ENCODE measurements at places on chromosomes 1 and 21.

DNA sequence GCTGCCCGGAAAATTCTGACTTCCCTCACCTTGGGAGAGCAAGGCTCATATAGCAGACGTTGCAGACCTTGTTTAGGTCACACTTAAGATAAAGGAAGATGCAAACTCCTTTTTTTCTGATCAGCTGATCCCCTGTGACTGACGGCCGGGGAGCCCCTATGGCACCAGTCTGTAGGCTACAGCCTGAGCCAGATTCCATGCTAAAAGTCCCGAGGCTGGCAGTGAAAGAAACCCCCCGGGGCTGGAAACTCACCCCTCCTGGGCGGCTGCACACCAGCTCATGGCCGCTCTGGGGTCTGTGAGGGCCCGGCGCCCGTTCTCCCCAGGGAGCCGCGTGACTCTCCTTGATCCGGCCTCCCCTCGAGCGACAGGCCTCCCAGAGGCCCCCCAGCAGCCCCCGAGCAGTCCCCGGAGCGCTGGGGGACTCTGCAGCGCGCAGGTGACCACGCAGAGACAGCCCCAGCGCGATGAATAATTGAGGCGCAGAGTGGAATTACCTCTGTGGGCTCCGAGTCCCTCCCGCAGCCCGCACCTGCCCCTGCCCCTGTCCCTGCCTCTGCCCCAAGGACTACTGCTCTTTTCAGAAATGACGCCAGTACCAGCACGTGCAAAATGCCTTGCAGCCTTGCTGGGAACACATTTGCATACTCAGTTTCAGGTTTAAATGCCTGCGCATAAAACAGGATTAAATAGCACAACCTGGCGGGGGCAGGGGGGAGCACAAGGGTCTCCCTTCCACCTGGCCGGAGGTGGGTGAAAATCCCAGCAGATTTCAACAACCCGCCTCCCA lies 62.6 kb upstream of the CLDN14 start:
- DNase-seq: no peak

GRCh38 chr1:201434266-201434665 lies 12.7 kb upstream of the TNNI1 start:
- DNase-seq: no peak

GRCh38 chr1:183932412-183932811 lies 105.1 kb downstream of the COLGALT2 start:
- DNase-seq: no peak

GRCh38 chr1:159854116-159854692 lies 8.3 kb downstream of the VSIG8 start:
- no peak for DNase-seq

GRCh38 chr1:19057784-19058475 lies 101.5 kb upstream of the IFFO2 start:
- no peak for DNase-seq

GRCh38 chr1:59379371-59379728 lies 82.5 kb downstream of the FGGY start:
- DNase-seq: no peak

DNA sequence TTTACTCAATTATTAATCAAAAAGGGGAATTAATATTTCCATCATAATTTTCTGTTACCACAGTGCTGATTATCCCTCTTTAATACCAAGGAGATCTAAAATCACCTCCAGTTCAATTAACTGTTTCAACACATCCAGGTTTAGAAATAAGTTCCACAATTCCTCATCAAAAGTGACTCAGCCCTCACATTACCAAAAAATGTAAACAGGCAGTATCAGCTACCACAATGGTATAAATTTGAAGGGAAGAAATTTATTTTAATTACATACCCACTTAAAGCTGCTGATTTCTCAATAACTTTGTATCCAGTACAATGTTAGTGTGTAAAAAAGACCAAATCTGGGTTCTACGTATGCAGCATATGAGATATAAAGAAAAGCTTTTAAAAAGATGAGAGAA lies 51.9 kb downstream of the EIF4G3 start:
- DNase-seq: no peak

DNA sequence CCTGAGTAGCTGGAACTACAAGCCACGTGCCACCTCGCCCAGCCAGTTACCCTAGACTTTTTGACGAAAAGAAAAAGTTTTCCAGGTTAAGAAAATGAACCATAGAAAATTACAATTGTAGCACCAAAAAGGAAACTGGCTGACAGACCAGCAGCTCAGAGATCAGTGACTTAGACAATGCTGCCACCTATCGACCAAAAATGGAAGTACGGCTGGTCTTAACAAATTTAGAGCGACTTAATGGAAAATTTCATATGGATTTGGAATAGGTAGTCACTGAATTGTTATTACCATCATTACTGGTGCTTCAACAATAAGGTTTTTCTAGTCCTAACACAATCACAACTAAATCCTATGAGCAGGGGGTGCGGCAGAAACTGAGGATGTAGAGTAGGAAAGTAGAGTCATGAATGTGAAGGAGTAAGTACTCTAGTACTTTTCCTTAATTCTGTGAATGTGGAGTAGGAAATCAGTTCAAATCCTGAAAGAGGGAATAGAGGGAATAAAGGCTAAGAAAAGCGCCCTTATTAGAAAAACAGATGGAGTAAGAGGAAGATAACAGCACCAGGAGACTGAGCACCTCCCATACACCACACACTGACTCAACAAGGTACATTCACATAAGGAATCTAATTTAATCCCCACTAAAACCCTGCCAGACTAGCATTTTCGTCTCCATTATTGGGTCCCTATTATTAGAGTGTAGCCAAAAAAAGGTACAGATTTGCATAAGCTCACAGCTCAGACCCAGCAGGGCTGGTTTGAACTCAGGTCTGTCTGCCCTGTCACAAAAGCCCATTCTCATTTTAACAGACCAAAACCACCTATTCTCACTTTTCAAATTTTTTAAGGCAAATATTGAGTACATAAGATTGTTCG lies 37.9 kb upstream of the MGST3 start:
- peak; percentile 18 for DNase-seq

GRCh38 chr1:212203630-212204029 lies 81.6 kb upstream of the PPP2R5A start:
- DNase-seq: no peak

DNA sequence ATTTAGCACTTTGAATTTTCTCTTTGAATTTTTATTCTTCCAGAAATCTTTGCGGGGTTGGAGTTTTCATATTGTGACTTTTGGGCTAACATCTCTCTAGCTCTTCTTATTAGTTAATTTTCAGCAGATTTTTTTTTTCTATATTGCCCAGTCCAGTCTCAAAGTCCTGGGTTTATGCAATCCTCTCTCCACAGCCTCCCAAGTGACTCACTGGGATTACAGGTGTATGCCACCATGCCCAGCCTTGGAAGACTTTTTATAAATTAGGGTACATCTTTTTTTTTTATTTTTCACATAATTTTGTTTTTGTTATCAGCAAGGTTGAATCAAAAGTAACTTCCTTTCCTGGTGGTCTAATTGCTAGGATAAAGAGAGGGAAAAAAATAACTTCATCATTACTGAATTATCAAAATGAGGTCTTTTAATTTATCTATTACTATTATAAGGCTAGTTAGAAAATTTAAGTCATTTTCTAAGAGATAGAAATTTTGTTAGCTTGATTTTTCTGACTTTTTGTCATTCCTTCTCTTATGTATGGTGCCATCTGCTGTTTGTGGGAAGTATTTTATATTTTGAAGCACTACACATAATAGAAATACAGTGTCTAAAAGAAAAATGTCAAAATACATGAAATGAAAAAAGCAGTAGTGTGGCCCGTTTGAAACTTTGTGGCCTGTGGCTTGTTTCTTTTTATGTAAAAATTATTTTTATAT lies 273.4 kb upstream of the CACYBP start:
- DNase-seq: no peak

GRCh38 chr1:224619209-224619608 lies 3.1 kb downstream of the CNIH3 start:
- no peak for DNase-seq

DNA sequence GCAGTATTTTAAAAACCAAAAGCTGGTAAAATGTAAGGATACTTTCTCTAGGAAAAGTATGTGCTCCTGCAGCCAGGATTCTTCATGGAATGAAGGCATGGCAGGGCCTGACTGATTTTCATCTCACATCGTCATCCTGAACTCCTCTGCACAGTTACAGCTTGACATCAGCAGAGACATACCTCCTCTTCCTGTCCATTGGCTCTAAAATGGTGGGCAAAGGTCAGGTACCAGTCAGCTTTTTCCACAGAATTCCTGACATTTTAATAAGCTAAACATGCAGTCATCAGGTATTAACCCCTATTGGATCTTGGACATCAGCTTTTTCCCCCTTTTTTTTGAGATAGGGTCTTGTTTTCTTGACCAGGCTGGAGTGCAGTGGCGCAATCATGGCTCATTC lies 5.8 kb downstream of the PCNT start:
- no peak for DNase-seq

GRCh38 chr1:35745124-35745730 lies 24.6 kb downstream of the CLSPN start:
- DNase-seq: no peak

GRCh38 chr1:174556392-174556791 lies 108.6 kb downstream of the GPR52 start:
- DNase-seq: no peak

Measured in HuH-7.5 (cell line).